ENCODE measurements at places on chromosomes 7 and 10.

DNA sequence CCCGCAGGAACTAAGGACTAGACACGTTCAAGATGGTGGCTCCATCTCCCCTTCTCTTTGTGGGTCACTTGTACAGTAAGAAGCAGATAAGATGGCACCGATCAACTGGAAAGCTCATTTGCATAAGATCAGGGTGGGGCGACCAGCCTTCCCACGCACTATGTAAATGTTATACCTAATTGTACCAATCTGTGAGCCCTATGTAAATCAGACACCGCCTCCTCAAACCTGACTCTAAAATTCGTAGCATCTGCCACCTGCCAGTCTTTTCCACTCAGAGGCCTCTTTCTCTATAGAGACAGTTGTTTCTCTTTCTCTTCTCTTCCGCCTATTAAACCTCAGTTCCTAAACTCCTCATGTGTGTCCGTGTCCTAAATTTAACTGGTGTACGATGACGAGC lies 324.5 kb downstream of the PHF14 start:
- no peak for DNase-seq

DNA sequence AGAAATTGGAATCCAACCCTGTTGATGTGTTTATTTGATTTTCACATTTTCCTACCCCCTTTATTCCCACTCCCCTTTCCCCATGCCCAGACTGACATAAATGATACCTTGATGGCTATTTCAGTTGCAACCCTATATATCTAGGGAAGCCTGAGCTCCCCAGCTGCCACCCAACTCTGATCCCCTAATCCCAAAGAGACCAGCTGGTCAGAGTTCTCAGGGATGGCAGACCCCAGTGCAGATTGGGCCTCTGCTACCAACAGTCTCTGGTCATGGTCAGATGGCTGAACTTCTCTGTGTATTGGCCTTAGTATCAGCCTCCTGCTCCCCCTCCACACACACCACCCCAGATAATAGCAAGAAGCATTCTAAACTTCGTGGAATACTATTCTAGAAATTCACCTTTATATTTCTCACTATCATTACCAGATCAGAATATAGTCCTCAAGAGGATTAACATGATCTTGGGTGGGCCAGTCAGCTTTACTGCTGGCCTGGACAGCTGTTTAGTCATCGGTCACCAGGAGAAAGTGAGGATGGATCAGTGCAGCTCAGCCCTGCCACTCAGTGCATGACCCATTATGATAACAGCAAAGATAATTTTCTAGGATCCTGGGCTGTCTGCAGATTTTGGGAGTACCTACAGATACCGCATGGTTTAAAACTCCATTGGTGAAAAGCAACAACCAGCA lies 24.5 kb upstream of the BTRC start:
- no peak for DNase-seq

- no peak for DNase-seq
Measured at GRCh38 chr10:67776371-67776770, 61.6 kb downstream of the DNAJC12 start.

- no peak for DNase-seq
Measured at GRCh38 chr7:111145472-111145871, 54.5 kb downstream of the LRRN3 start.

DNA sequence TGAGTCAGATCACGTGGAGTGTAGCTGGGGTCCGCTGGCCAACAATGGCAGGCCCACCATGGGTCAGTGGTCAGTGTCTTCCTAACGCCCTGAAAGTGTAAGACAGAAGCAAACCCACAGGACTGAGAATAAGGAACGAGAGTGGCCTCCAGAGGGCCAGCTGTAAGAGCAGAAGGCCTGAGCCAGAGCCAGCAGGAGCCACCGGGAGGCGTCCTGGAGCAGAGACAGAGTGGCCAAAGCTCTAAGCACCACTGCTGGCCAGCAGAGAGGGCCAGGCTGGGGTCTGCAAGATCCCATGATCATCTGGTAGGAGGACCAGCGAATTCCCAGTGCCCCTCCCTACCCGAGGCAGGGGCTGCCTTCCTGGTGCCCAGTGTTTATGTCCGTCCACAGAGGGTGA lies 9.2 kb downstream of the CCDC201 start:
- DNase-seq, result no peak
